ENCODE measurements at places on chromosomes 4 and X.
A peak's percentile ranks its signal among the peaks of the same experiment; 100 is the strongest.

GRCh38 chrX:118114971-118115370 lies 1.6 kb downstream of the KLHL13 start:
- no peak for DNase-seq

GRCh38 chr4:163913571-163913970 lies 419.1 kb downstream of the TMA16 start:
- DNase-seq: no peak

- DNase-seq: no peak
Observed at GRCh38 chr4:170281027-170281426, 191.3 kb upstream of the AADAT start.

GRCh38 chr4:114807759-114808404 lies 209.3 kb downstream of the UGT8 start:
- peak; percentile 52 for DNase-seq

GRCh38 chr4:123088501-123088900 lies 166.1 kb upstream of the NUDT6 start:
- no peak for DNase-seq

DNA sequence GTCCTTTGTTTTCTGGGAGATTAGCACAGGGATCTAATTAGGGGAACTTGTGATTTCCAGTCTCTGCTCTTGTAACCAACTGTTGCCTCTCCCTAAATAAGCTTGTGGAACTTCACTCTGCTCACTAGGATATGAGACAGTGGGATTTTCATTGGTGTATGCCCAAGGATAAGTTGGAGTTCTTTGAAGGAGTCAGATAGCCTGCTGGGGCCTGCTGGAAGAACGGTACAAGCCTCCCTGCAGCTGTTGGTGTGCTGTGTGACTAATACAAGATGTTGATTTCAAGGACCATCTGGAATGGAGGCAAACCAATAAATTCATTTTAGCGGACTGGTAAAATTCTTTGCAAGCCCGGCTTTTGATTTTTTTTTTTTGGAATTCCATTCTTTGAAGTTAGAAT lies 167.0 kb downstream of the AASDH start:
- DNase-seq: no peak

DNA sequence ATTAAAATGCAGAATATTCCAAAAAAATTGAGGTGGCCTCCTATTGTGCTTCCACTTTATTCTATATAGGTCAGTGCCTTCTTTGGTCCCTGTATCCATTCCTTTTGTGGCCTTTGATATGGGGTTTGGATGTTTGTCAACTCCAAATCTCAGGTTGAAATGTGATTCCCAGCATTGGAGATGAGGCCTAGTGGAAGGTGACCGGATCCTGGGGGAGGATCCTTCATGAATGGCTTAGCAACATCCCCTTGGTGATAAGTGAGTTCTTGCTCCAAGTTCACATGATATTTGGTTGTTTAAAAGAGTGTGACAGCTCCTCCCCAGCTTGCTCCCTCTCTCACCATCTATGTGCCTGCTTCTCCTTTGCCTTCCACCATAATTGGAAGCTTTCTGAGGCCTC lies 380.6 kb downstream of the INPP4B start:
- DNase-seq: no peak

- no peak for DNase-seq
Observed at GRCh38 chrX:19556202-19556601, 40.9 kb upstream of the MAP3K15 start.

GRCh38 chr4:3739577-3739976 lies 26.6 kb upstream of the ADRA2C start:
- DNase-seq: no peak

GRCh38 chrX:132491191-132491590 lies 2.4 kb upstream of the MBNL3 start:
- DNase-seq: peak; percentile 3

- DNase-seq: peak; percentile 97
Observed at GRCh38 chr4:118835571-118836300, at the start of gene SEC24D. SEC24D (minus strand) TSS chr4:118836126; CDS start chr4:118833696, 2,430 bp downstream.

DNA sequence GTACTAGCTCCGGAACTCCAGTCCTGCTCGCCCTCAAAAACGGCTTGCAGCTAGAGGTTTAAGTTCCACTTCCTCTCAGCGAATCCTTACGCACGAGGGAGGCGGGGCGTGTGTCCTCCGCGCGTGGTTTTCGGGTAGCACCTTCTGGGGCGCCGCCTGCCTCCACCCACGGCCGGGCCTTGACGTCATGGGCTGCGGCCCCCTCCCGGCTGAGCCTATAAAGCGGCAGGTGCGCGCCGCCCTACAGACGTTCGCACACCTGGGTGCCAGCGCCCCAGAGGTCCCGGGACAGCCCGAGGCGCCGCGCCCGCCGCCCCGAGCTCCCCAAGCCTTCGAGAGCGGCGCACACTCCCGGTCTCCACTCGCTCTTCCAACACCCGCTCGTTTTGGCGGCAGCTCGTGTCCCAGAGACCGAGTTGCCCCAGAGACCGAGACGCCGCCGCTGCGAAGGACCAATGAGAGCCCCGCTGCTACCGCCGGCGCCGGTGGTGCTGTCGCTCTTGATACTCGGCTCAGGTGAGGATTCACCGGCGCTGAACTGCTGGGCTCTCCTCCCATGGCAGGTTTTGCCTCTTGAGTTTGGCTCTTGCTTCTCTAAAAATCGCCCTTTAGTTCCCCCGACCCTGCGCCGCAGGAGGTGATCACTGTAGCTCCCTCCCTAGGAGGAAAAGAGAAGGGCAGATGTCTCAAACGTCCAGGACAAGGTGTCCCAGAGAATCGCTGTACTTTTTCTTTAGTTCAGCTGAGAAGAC lies at the start of gene AREG:
Gene AREG (plus strand): TSS at position 246 of the 752 bp plus-strand sequence. CDS start 210 bp downstream, at position 456.
- peak; percentile 77 for DNase-seq

- peak; percentile 88 for DNase-seq
Observed at GRCh38 chr4:182806259-182807252, 110.6 kb downstream of the DCTD start.

DNA sequence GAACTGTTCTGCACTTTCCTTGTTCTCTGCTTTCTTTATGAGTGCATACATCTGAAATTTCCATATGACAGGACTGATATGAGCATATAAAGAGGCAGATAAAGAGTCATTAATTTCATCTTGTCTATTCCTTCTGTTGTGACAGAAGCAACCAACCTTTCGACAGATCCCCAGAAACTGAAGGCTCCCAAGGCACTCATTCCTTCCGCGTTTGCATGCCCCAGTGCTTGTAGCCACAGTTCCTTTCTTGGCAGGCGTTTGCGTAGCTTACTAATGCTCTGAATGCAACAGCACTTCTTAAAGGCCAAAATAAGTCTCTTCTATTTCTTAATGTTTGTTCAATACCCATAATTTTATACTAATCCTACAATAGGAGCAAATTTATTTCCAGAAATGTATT lies 94.0 kb upstream of the TBL1X start:
- DNase-seq: no peak

DNA sequence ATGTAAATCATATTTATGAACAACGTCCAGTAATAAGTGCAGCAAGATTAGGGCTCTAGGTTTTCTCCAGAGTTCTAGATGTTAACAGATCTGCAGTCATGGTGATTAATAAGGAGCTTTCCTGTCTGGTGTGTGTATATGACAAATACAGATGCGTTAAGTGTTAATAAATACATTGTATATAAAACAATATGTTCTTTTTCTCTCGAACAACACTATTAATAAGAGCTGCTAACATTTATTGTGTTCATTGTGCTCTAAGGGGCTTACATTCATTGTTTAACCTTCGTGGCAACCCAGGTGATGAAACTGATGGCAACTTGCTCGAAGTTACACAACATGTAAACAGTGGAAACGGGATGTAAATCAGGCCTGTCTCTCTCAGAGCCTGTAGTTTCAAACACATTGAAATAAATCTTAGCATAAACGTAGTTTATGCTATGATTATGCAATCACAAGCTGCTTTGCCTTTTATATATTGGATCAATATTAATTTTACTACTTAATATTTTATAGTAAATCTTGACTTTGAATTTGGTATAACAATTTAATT lies 547 bp upstream of the CLGN start:
- no peak for DNase-seq

- DNase-seq: no peak
Observed at GRCh38 chr4:21862917-21863316, 85.7 kb downstream of the KCNIP4 start.

DNA sequence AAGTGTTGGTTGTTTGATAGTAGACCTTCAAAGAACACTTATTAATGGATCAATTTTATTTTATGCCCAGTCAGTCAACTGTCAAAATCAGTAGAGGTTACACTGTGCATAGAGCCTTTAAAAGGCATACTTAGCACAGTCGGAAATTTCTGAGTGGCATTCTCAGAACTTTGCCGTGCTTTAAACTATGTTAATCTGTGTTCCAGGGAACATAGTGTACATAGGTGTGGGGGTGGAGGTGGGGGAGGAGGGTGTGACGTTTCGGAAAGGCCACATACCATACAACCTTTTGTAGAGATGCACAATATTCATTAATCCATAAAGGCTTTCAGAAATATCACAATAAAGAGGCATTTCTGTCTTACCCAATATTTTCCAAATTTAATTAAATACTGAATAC lies 75.8 kb downstream of the RS1 start:
- no peak for DNase-seq

DNA sequence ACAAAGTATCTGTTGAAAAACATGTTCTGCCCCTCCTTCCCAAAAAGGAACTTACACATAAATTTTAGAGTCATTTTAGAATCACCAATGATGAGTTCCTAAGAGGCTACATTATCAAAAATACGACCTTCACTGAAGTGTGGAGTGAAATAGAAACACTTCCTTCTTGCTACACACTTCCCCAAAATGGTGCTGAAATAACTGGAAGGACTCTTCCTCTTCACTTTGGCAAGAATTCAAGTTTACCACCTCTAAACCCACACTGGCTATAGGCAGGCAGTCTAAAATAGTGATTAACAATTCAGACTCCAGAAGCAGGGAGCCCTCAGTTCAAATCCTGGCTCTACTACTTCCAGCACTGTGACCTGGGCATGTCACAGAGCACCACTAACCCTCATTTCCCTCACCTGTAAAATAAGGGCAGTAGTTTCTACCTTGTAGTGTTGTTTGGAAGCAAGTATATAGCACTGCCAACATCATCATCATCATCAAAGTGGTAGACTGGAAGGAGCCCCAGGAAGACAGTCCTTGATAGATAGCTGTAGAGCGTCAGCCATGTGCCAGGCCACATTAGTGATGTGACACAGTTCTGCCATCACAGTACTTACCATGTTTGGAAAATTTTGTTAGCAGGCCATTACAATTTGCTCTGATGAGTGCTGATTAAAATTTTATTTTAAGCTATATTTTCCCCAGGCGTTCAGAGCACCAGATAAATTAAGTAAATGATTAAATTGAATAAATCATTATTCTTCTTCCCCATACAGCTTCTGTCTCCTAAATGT lies 103.3 kb downstream of the PARM1 start:
- DNase-seq: no peak

DNA sequence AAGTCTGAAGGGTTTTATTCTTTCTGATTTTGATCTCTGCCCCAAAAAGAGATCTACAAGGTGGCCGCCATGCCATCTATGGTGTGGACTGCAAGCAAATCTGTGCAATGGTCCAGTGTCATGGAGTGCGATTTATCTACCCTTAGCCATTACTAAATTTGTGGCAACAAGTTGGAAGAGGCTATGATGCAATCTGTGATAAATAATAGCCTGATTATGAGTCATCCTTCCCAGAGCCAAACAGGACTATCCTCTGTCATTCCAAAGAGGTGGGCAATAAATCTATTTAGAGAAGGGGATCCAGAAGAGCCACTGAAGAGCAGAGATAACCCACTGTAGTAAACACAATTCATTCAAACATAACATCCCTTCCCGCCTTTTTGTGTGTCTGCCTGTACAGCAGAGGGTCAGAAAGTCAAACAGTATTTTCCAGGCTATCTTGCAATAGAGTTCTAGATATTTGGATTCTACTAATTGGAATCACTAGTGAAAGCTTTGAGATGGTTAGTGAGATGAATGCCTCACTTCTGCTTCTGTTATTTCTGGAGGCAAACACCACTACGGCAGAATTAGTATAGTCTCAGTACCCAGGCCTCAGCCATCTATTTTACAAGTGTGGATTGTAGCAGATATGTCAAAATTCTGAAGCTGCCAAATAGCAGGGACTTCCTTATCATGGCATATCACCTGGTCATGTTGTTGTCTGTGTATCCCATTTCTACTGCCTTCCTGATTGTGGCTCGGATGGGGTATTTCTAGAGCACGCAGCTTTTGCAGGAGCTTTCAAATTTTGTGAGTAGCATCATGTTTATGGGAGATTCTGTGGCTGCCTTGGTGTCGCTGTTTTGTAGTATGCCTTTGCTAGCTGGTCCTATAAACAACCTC lies 192.0 kb downstream of the SMIM20 start:
- DNase-seq: no peak

DNA sequence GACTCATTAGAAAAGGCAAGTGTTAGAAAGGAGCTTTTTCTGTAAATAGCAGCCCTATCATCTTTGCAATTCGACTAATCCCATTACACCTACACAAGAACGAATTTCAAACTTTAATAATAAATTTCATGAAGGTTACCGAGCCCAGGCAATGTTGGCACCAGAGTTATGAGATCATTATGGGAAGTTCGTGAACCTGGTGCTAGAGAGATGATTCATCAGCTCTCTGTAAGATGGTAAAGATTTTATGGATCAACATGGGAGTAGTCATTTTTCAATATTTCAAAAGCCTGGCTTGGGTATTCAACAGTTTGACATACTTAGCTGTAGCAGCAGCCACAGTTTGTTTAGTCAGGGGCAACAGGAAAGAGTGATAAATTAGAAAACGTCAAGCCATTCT lies 35.8 kb downstream of the AMELX start:
- no peak for DNase-seq

- no peak for DNase-seq
Observed at GRCh38 chr4:76156635-76157034, 8.4 kb upstream of the NUP54 start.

GRCh38 chr4:167985565-167985964 lies 106.8 kb upstream of the ANXA10 start:
- DNase-seq: no peak

GRCh38 chr4:95715830-95716229 lies 124.1 kb upstream of the PDHA2 start:
- DNase-seq: no peak

DNA sequence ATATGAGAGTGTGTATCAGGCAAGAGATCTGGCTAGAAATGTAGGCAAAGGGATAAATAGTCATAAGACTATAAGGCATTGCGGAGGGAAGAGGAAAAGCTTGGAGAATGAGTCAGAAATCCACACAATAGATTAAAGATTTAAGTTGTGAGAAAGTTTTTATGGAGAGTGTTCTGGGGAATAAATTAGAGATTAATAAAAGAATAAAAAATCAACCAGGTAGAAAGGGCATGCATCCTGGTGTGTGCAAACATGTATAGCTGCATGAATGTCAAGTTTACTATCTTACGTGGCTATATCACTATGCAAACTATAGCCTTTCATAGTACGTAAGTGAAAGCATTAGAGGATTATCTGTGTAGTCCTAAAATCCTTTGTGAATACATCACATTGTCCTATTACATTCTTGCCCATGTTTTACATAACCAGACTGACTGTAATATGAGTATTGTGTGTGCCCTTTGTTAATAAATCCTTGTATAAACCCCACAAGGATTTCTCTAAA lies 36.9 kb downstream of the SNCA start:
- no peak for DNase-seq

GRCh38 chrX:23783589-23784469 lies 856 bp downstream of the SAT1 start:
- DNase-seq: no peak
